ENCODE measurements at places on chromosomes 7 and 10.

GRCh38 chr7:121244120-121244870 is 84.5 kb upstream of the WNT16 start:
- peak; percentile 76 for DNase-seq

- peak; percentile 45 for DNase-seq
Measured at GRCh38 chr10:126014309-126014708, 117.9 kb downstream of the FANK1 start.

DNA sequence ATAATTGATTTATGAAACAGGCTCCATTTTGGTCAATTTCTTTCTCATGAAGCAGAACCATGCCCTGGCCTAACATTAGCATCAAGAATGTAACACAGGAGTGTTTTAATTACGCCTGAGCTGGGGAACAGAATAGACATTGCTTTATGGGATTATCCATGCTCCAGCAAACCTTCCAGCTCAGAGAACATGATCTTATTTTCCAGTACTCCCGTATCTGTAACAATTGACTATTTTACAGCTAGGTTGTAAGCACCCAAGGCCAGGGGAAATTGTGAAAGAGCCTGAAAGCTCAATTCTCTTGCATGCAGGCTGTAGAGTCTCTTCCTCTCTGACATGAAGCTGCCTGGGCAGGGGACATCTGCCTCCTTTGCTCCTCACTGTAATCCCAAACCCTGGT is 30.8 kb upstream of the CRYGN start:
- peak; percentile 91 for DNase-seq

GRCh38 chr10:77638321-77639101 is 903 bp upstream of the KCNMA1 start:
- DNase-seq = peak; percentile 86

GRCh38 chr10:27474741-27475140 is 29.4 kb upstream of the RAB18 start:
- DNase-seq = no peak

GRCh38 chr7:141348728-141349127 is 202.5 kb upstream of the AGK start:
- no peak for DNase-seq

GRCh38 chr10:89651205-89651915 is 6.3 kb upstream of the PANK1 start:
- no peak for DNase-seq

- DNase-seq = peak; percentile 13
Measured at GRCh38 chr7:113113912-113114311, 4.4 kb downstream of the SMIM30 start.

- DNase-seq = no peak
Measured at GRCh38 chr7:46649876-46650275, 728.8 kb upstream of the IGFBP3 start.

DNA sequence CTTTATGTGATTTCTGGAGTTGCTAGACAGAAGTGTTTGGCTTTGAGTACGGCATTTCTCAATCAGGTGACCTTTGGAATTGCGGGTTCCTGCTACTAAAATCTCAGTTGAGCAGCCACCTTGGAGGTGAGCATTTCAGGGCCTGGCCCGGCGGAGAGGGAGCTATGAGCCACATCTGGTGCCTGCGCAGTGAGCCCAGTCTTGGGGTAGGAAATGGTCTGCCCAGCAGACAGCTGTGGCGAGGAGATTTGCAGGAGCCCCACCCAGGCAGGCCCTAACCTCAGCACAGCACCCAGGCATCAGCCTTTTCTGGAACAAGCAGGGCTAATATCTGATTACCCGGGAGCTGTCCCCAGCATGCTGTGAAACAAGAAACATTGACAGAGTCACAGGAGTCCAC is 547.9 kb upstream of the FOXK1 start:
- DNase-seq = no peak

- DNase-seq = no peak
Measured at GRCh38 chr10:62056219-62056618, 154.7 kb downstream of the ARID5B start.

GRCh38 chr7:31171216-31171785 is 119.2 kb downstream of the ADCYAP1R1 start:
- no peak for DNase-seq

GRCh38 chr7:17371671-17372524 is 73.4 kb downstream of the AHR start:
- DNase-seq = peak; percentile 13

- DNase-seq = no peak
Measured at GRCh38 chr10:80410578-80411145, 2.3 kb downstream of the PRXL2A start.

GRCh38 chr7:142477079-142477651 is 219.3 kb upstream of the PRSS58 start:
- no peak for DNase-seq

GRCh38 chr10:37728830-37729229 is 128.6 kb downstream of the ZNF248 start:
- no peak for DNase-seq

DNA sequence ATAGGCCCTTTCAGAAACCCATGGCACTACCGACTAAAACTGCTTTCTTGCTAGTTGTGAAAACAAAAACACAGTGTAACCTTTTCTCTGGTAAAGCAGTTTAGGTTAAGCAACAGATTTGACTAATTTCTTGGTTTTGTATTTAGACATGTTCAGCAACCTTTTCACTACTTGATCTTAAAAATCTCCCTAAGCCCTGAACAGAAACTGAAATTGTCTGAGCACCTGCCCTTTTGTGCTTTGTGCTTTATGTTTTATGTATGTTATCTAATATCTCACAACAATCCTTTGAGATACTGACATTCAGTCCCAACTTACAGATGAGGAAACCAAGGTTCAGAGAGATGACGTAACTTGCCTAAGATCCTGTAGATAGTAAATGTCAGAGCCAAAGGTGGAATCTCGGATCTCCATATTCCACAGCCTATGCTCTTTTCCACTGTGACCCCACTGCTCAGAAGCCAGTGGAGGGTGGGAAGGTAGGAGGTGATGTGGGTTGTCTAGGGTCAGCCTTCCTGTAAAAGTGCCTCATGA is 146.6 kb downstream of the LCOR start:
- no peak for DNase-seq

- no peak for DNase-seq
Measured at GRCh38 chr7:41058986-41059741, 643.7 kb downstream of the INHBA start.

DNA sequence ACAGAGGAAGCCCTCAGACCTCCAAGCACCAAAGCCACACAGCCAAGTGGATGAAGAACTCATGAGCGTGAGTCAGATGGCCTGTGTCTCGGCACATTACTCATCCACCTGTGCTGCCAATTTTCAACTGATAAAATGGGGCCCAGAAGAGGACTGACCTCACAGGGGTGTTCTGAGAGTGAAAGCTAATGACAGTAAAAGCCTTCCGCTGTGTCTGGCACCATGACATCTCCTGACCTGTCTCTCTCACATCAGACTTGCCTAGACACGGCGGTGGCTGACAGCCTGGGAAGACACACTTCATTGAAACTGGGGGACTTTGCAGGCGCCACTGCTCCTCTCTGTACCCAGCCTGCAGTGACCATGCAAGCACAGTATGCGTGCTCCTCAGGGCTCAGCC is 8.3 kb upstream of the SLC18A3 start:
- no peak for DNase-seq

DNA sequence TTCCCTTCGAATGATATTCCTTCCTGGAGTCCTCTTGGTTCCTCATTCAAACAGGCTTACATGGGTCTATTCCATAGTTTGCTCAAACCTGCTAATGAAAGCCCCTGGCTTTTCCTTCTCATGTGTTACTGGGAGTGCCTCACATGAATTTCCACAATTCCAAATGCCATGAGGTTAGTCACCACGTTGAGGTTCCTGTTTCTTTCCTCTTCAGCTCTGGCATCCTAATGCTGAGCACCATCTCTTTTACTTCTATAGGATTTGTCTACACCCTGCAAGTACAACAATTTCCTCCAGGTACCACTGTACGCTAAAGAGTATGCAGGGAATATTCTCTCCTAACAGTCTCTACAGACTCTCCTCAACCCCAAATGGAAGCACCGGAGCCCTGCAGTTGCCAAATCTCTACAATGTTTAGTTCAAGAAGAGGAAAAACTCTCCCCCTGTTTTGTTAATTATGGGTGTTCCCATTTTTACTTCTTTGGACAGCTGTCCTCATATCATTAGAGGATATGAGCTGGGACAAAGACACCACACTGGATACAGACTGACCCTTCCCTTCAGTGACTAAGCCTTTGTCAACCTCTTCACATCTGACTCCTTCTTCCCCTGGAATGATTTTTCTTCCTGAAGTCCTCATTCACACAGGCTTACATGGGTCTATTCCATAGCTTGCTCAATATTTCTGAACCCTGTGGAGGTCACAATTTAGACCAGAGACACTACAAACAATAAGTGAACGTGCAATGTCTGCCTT is 145.8 kb upstream of the BET1 start:
- DNase-seq = no peak

- no peak for DNase-seq
Measured at GRCh38 chr7:7098280-7098818, 84.0 kb upstream of the C1GALT1 start.

DNA sequence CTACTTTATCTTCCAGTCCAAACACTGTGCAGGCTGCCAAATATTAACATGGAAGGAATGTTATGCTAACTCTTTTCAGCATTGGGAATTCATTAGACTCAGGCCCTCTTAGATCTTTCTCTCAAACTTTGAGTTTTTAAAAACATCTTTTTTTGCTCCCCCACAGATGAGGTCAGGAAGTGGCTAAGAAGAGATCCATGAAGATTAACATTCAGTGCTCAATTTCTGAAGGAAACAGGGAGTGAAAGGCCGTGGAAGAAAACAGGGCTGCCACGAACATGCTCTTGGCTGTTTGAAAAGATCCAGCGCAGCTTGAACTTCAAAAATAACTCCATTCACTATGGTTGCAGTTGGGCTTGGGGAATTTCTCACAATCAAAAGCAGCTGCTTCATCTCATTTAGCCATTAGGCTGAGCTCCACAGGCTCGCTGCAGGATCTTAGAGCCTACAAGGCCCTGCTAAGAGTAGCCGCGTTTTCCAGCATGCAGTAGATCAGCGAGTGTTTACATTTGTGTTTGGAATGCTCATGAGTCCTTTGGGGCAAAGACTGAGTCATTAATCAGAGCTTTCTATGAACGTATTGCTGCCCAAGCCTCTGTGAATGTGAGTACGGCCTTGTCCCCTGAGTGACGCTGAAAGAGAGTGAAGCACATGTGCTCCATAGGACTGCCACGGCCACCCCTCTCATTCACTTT is 41.2 kb upstream of the TNS3 start:
- DNase-seq = peak; percentile 91

DNA sequence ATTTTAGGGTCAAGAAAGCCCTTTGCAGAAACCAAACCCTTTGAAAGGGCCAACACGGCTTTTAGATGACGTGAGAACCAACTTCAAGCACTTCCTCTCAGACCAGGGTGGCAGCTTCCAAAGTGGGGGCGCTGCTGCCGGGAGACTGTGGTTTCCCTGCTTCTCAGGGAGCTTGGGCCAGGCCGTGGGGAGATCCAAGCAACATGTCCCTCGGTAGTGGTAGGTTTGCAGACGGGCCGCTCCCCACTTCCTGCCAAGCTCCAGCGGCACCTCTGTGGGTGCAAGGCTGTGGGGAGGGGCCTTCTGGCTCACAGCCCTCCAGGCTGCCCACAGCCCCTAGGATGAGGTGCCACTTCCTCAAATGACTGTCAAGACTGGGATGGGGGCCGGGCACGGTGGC is 132.4 kb downstream of the FAM53B start:
- no peak for DNase-seq

DNA sequence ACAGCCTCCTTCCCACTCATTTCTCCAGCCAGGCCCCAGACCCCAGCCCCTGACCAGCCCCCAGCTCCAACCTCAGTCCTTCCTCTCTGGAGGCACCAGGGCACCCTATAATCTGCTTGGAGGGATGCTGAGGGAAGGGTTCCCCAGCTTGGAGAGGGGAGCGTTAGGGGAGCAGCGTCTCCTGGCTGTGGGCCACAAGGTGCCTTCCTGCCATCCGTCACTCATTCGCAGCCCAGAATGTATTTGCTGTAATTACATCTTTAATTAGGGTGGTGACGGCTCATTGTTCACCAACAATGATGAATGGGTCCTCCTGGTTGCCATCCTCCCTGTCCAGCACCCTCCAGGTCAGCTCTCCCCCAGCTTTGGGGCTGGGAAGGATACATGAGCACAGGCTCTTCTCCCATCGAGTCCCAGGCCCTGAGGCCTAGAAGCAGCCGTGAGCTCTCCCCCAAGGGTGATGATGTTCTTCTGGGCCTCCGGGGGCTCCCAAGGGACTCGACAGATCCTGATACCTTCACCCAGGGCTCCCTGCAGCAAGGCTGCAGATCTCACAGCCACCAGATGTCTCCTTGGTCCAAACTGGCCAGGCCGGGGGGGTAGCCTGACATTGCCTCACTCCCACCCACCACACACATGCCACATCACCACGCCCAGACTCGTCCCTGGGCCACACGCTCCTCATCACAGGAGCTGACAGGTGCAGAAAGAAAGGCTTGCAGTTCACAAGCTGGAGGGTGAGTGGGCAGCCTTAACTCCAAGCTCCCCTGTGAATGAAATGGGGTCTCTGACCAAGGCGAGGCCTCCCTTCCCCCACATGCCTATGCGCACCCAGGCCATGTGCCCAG is 26.8 kb downstream of the POLL start:
- DNase-seq = no peak

Data from eye (tissue), 1 donor.